Spinal cord (tissue), 10 donors: ENCODE measurements at places on chromosomes 2 and 18.

DNA sequence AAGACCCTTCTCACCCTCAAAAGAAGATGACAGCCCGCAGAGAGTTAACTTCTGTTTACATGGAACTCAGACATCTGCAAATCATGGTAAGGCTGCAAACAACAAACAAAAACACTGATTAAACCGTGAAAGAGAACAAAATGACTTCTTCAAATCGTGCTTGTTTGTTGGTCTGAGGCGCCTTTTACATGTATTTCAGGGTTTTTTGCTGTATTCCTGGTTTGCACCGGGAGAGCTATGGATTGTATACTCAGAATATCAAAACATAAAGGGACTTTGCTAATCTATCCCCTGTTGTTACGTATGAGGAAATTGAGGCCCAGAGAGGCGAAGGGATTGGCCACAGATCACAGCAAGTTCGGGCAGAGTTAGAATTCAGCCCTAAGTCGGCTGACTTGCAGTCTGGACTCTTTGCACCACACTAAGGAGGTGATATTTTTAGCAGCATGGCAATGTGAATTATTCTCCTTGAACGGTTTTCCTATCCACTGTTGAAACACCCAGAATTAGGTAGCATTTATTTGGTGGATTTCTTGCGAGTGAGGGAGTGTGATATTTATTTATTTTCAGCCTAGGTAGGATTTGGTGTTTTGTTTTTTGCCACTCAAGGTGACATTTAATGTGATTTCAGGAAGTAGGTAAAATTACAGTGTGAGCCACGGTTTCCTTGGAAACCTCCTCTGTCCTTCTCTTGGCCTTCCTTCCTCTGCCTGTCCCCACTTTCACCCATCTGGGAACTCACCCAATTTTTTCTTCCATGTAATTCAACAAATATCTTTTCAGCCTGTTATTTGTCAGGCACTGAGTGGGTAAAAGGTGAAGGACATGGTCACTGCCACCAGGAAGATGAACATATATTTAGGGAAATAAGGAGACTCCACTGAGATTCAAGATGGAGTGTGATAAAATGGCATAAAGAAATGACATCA lies 980 bp upstream of the PDE6D start:
- DNase-seq: peak; percentile 25

- no peak for DNase-seq
These were observed 56.7 kb upstream of the FAM98A start for GRCh38 chr2:33655626-33656320.

- no peak for DNase-seq
These were observed 282.7 kb upstream of the STON1 start for GRCh38 chr2:48247206-48247605.

DNA sequence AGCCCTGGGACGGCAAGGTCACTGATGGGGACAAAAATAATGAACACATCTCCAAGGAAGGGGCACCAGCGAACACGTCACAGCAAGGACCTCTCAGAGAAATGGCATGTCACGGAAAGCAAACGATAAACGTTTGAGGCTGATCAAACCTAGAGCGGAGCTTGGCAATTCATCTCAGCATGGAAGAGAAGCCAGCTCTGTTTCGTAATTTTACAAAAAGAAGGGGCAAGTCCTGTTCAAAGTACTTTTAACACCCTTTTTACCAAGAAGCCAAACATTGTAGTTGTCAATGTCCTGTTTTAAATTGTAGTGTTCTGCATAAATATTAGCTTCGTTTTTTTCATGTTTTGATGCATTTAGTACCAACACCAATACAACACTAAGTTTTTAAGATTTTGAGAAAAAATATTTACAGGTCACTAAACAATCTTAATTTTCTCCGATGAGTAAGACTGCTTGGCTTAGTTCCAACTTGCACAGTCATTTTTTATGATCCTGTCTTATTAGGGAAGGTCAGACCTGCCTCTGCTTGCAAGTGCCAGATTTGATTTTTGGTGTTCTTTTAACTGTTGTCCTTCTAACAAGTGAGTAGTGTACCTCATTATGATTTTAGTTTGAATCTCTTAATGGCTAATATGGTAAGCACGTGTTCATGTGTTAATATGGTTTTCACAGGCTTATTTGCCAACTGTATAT lies 818.5 kb upstream of the SALL3 start:
- no peak for DNase-seq

DNA sequence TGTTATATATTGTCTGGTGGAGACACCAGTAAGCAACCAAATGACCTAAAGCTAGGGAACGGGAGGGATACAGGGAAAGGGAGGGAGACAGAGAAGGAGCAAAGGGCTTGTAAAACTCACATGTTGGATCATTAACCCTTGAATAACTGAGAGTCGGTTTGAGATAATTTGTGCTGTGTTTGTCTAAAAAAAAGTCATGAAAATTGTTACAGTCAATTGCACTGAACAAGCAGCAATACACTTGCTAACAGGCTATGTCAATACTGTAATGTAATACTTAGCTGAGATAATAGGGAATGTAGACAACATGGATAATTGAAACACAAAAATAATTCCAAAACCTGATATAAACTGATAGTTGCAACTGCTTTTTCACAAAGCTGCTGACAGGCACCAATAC lies 71.3 kb upstream of the ZNF521 start:
- DNase-seq: no peak

- DNase-seq: no peak
These were observed 48.4 kb downstream of the NEMP2 start for GRCh38 chr2:190486037-190486623.

GRCh38 chr2:238563551-238563950 lies 136.8 kb downstream of the ASB1 start:
- DNase-seq: no peak

GRCh38 chr18:36899289-36899688 lies 70.4 kb downstream of the KIAA1328 start:
- DNase-seq: no peak

GRCh38 chr2:75224636-75225094 lies 25.3 kb upstream of the TACR1 start:
- no peak for DNase-seq

- DNase-seq: no peak
These were observed 474.9 kb upstream of the TMEFF2 start for GRCh38 chr2:192669505-192670091.

GRCh38 chr2:206456078-206456754 lies 12.9 kb downstream of the ADAM23 start:
- DNase-seq: no peak

DNA sequence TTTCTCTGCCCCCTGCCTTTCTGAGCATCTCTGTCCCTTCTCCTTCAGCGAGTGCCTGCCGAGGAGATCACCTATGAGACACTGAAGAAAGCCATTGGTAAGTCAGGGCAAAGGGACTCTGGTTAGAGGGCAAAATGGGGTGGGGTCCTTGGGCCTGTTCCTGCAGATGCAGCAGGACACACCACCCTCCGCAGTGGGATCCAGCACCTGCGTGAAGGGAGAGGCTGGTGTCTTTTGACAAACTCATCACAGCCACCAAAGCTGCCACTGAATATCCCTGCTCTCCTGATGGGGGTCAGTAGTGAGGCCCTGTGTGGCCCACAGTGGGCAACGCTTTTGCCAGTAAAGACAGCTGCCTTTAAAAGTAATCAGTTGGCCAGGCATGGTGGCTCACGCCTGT lies 18.7 kb downstream of the POMC start:
- no peak for DNase-seq

DNA sequence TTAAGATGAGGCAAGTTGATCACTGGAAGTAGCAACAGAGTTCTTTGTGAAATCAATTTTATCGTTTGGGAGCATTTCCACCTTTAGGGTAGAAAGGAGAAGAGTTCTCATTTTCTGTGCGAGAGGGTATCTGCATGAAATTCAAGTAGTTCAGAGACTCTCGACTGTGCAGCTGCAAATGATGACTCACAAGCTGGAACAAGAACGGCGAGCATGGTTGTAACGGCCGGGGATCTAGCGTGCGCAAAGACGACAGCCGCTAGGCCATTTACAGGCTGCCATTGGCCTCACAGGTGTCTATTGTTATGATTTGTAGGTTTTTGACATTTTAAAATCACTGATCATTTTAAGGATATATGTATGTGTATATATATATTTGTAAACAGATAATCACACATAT lies 5.2 kb downstream of the KLHL29 start:
- no peak for DNase-seq

DNA sequence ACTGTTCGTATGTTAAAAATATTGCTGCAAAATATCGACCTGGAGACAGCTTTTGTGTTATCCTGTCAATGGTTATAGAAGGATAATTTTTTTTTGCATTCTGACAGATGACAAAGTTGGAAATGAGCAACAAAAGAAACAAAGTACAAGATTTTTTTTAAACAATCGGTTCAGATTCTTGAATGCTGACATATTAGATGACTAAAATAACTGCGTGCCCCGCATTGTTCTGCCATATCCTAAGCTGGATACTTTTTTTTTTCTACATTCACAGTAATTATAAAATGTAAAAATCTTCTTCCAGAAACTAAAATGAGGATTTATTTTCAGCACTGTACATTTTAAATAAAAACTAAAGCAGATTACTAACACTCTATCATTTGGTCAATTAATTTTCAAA lies 67.1 kb downstream of the ABCG8 start:
- no peak for DNase-seq

- no peak for DNase-seq
These were observed 519 bp downstream of the TEX261 start for GRCh38 chr2:70994009-70994698.

GRCh38 chr2:75600461-75601011 lies 39.8 kb upstream of the EVA1A start:
- DNase-seq: peak; percentile 35

GRCh38 chr2:182716650-182716979 lies 558 bp downstream of the DNAJC10 start:
- DNase-seq: no peak

DNA sequence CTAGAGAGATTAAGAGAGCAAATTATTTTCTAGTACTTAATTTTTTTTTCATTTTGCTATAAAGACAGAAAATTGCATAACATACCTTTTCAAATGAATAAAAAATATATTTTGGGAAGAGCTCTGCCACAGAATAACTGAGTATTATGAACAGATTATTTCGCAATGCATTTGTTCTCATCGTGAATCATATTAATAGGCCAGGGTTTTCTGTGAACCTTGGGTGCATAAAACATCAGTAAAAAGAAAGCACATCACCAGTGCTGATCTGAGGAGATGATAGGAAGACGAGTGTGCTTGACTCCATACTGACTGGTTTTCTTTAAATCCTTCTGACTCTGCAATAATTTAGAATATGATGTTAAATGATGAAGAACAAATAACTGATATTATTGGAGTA lies 409.1 kb downstream of the CPS1 start:
- no peak for DNase-seq

DNA sequence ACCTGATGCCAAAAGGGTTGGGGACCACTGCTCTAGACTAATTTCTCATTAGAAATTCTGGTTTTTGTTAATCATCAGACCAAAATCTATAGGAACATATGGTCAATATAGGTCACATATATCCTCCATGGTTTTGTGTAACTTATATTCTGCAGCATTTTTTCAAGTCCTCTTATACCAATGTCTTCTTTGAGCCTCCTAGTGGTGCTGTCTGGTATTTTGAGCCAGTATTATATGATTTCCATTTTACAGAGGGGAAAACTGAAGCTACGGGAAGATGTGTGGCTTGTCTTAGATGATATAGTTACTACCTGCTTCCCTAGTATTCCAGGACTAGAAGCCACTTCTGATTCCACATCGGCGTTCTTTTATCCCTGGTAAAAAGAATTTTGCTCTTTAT lies 13.8 kb downstream of the MAPK4 start:
- no peak for DNase-seq

GRCh38 chr2:41937921-41938708 lies 109.7 kb upstream of the PKDCC start:
- no peak for DNase-seq

- DNase-seq: no peak
These were observed 696.7 kb upstream of the SOX11 start for GRCh38 chr2:4995466-4995865.

DNA sequence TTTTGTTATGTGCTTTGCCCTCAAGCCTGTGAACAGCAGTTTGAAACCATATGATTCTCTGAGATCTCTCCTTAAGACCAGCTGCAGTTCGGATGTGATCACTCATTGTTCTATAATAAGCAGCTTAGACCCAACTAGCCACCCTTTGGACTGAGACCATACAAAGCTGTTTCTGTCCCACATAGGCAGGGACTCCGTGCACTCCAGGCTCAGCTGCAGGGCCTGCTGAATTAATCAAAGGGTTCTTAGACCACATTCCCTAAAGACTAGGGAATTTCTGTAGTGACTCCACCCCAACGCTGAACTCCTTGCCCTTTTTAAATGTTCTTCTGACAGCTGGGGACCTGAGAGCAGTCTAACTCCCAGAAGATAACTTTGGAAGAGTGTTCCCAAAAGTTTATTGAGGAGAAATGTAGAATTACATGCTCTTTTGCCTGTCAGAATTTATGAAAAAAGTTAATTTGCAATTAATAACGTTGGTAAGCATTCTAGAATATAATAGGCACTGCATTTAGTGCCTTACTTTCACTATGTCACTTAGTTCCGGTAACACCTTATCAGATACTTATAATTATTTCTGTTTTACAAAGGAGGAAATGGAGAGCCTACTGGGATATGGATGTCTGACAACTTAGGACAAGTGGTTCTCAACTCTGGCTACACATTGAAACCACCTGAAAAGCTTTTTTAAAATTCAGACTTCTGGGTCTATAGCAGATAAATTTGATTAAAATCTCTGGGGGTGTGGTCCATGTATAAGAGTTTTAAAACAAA lies 42.3 kb downstream of the GULP1 start:
- peak; percentile 72 for DNase-seq

GRCh38 chr2:72338076-72338475 lies 190.4 kb upstream of the CYP26B1 start:
- peak; percentile 56 for DNase-seq

DNA sequence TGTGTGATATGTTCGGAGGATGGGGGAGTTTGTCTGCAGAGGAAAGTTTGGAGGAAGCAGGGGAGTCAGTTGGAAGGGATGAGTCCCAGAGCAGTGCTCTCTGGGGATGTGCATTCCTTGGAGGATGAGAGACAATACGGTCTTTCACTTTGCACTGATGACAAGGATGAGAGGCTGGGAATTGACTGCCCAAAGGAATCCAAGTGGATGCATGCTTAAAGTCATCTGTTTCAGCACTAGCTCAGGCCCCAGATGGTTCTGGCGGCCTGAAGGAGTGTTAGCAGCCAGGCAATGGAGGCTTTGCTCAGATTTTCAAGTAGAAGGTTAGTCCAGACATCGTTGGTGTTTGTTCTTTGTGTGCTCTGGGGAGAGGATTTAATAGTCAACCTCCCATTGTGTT lies 100.2 kb downstream of the CRIM1 start:
- no peak for DNase-seq

DNA sequence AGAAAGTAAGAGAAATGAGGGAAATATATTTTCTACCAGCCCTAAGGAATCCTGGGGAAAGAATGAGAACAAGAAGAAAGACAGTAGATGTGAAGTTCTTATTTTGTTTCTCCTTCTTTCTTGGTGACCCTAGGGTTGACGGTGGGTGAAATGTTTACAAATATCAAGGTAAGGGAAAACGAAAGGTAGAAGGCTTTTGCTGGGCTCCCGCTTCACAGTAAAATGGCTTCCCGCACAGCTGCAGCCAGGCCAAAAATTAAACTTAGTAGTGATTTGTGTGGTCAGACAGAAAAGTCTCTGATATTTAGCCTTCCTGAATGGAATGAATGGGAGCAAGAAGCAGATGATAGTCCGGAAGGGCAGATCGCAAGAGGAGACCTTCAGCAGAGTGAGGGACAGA lies 99.1 kb upstream of the COL3A1 start:
- no peak for DNase-seq
